ENCODE measurements at places on chromosomes 2 and 18. TPM values are rescaled to one million over a fixed set of nuclear protein-coding genes. Genes with fewer than 3 reads are reported as not detected.

DNA sequence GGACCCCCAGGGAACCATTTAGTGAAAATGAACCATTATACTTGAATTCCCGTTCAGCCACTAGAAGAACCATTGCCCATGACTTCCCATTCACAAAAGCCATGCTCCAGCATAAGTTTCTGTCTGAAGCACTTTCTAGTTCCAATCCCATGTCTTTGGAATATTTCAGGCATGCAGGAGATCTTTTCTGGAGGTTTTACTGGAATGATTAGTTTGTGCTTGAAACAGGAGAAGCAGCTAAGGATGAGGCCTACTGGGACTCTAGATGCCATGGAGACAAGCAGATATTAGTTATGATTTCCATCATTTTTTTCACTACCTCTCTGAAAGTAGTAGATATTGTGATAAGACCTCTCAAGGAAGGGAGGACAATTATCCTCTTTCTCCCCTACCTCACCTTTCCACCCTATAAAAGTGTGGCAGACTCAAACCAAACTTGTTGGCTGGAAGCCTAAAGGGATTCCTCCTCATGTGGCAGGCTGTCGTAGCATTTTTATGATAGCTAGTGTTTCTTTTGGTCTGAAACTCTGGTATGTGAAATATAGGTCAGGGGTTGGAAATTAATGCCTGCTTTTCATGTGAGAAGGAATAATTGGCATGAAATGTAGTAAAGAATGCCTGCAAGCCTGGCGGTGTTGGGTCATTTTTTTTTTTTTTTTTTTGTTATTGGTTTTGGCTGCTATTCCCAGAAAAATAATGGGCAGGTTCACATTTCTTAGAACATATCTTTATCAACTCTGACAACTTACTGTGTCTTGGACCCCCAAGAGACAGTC lies 29.3 kb upstream of the MMADHC start:
- DNase-seq: no peak

DNA sequence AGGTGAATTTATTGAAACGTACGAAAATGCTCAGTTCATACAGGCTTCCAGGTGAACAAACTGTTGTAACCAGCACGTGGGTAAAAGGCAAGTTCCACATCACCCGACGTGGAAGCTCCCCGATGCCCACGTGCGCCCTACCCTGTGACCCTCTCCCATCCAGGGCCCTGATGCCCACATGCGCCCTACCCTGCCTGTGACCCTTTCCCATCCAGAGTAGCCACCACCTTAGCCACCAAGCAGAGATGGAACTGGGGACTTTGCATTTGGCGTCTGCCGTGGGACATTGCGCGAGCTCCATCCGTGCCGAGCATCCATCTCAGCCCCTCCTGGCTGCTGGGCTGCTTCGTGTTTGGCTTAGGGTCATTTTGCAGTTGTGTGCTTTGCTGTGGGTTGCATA lies 37.5 kb downstream of the ANO7 start:
- no peak for DNase-seq

- DNase-seq: no peak
Observed at GRCh38 chr2:187519419-187520120, 34.7 kb downstream of the TFPI start.

DNA sequence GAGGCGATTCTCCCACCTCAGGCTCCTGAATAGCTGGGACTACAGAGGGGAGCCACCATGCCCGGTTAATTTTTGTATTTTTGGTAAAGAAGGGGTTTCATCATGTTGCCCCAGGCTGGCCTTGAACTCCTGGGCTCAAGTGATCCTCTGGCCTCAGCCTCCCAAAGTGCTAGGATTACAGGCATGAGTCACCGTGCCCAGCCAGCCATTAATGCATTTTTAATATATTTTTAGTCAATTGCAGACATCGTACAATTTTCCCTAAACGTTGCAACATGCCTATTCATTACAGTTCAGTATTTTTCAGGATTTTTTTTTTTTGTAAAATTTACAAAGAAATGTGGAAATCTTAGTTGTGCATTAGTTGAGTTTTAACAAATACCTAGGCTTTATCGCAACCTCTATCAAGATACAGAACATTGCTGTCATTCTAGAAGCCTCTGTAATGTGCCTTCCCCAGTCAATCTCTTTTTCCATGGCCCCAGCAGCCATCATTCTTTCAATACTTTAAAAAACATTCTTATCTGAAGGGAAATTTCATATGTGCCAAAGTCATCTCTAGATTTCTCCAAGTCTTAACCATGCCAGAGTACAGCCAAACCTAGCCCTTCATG lies 14.7 kb downstream of the NABP1 start:
- DNase-seq: no peak

DNA sequence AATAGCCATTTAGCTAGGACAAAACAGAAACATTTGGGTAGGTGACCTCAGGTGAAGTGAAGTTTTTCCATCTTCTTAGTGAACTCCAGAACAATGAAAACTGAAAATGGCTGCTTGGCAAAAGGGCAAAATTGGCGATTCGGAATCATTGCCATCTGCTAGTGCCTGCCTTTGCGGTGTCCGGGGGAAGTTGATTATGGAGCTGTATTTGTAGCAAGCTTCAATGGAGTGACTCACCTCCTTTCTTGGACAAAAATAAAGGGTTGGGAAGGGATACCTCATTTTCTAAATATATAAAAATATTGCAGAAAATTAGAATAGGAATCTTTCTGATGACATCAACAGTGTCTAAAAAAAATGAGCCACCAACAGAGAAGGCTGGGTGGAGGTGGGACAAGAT lies 460.5 kb downstream of the TGIF1 start:
- DNase-seq: no peak

DNA sequence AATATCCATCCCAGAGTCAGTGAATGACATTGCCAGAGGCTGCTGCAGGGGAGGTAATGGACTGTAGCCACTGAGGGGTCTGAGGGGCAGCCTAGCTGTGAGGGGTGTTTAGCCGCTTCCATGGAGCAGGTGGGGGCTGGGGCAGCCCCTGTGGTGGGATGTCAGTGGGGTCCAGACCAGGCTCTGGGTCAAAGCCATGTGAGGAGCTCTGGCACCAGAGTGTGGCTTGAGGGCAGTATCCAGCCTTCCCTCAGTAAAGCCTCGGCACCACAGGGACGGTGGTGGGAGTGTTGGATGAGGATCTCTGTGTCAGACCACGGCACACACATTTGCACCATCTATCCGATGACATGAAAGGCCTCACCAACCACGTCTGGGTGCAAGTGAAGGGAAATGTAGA lies 85.0 kb downstream of the INHBB start:
- DNase-seq: no peak

Gene PCARE
- under 0.01 TPM for total RNA-seq

Gene IL36B
- total RNA-seq: not detected

All from occipital lobe (tissue), 3 donors.